Astrocyte (in vitro differentiated cells and primary cell): ENCODE measurements at places on chromosomes 2 and 18. TPM values are rescaled to one million over a fixed set of nuclear protein-coding genes. Genes with fewer than 3 reads are reported as not detected.

DNA sequence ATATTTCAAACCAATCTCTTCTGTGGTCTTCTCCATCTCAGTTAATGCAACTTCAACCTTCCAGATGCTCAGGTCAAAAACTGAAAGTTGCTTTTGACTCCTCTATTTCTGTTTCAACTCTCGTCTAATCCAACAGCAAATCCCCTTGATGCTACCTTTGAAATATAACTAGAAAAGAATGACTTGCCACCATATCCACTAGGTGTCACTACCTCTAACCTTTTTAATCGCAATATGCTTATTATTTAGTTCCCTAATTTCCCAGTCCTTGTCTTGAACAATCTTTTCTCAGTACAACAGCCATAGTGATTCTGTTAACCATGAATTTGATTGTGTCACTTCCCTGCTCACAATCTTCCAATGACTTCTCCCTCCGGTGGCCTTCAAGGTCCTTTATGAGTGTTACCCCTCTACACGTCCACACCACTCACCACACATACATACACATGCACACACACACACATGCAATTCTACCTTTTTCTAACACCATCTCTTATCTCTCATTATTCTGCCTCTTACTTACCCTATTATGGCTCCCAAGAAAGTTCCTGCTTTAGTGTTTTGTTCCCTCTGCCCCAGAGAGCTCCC is 245.5 kb upstream of the KCNJ3 start:
- no peaks in the 10 kb centered on the region for H3K27me3 ChIP-seq
- H3K27ac ChIP-seq = no peak overlapping the region
- no peak overlapping the region for H3K4me3 ChIP-seq
- H3K36me3 ChIP-seq = no peaks in the 10 kb centered on the region

- peak; percentile 71 for DNase-seq
- H3K4me3 ChIP-seq = no peak overlapping the region
- H3K27ac ChIP-seq = peak overlapping the region; percentile 22
- peaks cover 23% of the 10 kb centered on the region for H3K4me1 ChIP-seq
These were observed 29.4 kb downstream of the AOX1 start for GRCh38 chr2:200615247-200615646.

Gene CHST9
- 0.96 and 1.3 TPM in 2 replicates for total RNA-seq

DNA sequence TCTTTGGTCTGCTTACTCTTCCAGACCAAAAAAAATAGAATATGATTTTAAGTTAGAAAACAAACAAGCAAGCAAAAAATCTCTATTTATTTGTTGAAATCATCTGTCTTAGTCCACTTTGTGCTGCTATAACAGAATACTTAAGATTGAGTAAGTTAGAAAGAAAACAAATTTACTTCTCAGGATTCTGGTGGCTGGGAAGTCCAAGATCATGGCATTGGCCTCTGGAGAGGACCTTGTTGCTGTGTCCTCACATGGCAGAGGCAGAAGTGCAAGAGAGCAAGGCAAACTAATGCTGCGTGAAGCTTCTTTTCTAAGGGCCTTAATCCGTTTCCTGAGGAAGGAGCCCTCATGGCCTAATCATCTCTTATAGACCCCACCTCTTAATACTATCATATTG is 156.2 kb downstream of the SPP2 start:
- no peak overlapping the region for H3K27ac ChIP-seq
- DNase-seq = no peak
- no peak overlapping the region for H3K4me3 ChIP-seq
- H3K4me1 ChIP-seq = peaks cover 16% of the 10 kb centered on the region
- H3K36me3 ChIP-seq = no peaks in the 10 kb centered on the region

Gene RTP5
- not detected in 2 replicates for total RNA-seq

GRCh38 chr2:100321866-100322820 is at the start of gene LONRF2:
TSS of gene LONRF2 (minus strand) at chr2:100322501. CDS start at chr2:100322093, 408 bp downstream.
- no peaks in the 10 kb centered on the region for H3K4me1 ChIP-seq
- DNase-seq = peak; percentile 27
- no peak within 1 kb of the TSS for H3K27ac ChIP-seq
- H3K27me3 ChIP-seq = peaks cover 48% of the 10 kb centered on the region
- no peaks in the 10 kb centered on the region for H3K36me3 ChIP-seq
